ENCODE measurements at places on chromosomes 1 and 21.

DNA sequence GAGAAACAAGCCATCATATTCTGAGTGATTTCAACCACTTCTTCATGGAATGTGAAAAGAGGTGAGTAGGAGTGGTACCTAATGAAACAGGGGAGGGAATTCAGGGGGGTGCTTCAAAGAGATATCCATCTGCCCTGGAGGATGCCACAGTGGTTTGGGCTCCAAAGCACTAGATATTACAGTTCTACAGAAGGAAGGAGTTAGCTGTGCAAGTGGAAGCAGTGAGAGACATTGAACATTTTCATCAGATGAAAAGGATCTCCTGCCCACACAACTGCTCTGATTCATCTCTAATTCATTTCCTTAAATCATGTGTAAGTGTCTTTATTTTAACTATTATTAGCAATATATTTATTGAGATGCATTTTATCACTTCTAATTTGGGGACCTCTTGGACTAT lies 2.8 kb upstream of the RGS5 start:
- DNase-seq: no peak

- DNase-seq: no peak
Measured at GRCh38 chr1:54276617-54277450, 76.9 kb downstream of the MRPL37 start.

- no peak for DNase-seq
Measured at GRCh38 chr1:231420299-231420958, 1.7 kb downstream of the EGLN1 start.

GRCh38 chr1:54110996-54111395 lies 41.8 kb downstream of the CDCP2 start:
- DNase-seq: no peak

DNA sequence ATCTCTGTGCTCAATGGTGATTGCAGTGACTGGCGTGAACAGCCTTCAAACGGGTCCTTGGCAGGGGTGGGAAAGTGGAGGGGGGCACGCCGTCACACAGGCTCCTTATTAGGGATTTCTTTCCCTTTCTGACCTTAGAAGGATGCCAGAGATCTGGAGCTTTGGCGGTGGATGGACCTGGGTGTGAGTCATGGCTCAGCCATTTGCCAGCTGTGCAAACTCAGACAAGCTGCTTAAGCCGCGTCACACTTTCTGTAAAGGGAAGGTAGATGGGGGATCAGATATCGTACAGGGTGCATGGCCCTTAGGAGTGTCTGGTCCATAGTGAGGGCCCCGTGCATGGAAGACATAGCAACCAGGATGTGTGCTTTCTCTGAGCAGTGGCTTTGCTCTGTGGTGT lies 48.3 kb upstream of the C1orf174 start:
- DNase-seq: no peak

DNA sequence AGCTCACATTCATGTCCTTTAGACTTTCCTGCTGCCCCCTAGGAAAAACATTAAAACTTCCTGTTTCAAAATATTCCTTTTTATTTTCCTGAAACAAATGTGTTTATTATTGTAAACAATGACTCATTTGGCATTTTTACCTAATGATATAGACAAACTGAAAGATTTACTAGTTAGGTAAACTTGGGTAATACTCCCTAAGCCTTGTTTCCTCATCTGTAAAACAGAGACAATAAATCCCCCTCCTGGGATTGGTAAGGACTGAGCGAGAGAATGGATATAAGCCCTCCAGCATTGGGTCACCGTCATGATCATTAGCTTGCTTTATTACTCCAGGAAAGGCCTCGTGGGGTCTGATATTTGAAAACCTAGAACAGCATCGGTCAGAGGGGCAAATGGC lies 59.8 kb downstream of the LPAR3 start:
- DNase-seq: no peak

GRCh38 chr1:3179471-3179870 lies 110.5 kb downstream of the PRDM16 start:
- DNase-seq: no peak

- DNase-seq: no peak
Measured at GRCh38 chr1:41361495-41362356, 492 bp downstream of the FOXO6 start.

DNA sequence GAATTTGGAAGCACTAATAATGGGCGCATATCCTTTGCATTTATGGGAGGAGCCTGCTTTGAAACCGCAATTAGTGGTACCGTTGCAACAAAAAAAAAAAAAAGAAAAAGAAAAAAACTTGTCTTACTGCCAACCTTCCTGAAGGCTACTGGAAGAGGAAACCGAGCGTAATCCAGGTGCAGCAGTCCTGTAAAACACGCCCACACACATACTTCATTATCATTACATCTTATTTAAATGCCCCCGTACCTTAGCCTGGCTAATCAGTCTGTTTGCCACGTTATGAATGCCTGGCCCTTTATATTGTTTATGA lies 686 bp upstream of the ZNF281 start:
- DNase-seq: no peak

DNA sequence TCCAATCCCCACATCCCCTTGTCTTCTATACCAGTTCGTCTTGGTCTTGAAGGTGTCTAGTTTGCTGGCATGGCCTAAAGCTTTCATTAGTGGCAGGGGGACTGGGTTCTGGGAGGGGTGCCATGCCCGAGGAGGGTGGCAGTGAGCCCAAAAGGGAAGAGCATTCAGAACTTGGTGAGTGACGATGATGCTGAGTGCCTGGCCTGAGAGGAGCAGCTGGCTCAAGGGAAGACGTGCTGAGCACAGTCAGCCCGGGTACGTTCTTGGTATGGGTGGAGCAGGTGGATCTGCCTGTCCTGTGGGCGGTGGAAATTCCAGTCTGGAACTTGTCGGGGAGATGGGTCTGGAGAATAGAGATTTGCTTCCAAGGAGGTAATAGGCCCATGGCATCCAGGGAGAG lies 4.6 kb downstream of the FDPS start:
- DNase-seq: no peak

DNA sequence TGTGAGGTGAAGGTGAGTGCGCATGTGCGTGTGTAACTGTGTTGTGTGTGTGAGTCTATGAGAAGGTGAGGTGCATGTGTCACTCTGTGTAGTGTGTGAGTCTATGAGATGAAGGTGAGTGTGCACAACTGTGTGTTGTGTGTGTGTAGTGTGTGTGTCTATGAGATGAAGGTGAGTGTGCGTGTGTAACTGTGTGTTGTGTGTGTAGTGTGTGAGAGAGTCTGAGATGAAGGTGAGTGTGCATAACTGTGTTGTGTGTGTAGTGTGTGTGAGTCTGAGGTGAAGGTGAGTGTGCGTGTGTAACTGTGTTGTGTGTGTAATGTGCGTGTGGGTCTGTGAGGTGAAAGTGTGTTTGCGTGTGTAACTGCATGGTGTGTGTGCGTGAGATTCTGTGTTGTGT lies 154.0 kb downstream of the FOXD2 start:
- no peak for DNase-seq

- DNase-seq: no peak
Measured at GRCh38 chr1:169486281-169487051, 722 bp upstream of the SLC19A2 start.

DNA sequence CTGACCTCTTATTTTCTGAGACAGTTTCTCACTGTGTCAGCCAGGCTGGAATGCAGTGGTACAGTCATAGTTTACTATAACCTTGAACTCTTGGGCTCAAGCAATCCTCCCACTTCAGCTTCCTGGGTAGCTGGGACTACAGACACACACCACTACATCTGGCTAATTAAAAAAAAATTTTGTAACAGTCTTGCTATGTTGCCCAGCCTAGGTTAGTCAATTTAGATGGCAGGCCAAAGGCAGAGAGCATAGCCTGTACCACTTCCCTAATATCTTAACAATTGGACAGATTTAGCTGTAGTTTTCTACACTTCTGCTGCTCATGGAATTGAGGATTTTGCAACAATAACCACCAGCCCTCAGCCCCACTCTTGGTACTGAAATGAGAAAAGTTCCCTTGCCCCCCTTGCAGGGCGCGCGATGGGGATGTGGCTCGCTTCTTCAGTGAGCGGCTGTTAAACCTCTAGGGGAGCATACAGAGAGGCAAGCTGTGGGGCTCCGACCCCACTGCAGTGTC lies 34.9 kb upstream of the PTGFRN start:
- DNase-seq: no peak

- no peak for DNase-seq
Measured at GRCh38 chr21:37742532-37742931, 173.7 kb downstream of the KCNJ6 start.

DNA sequence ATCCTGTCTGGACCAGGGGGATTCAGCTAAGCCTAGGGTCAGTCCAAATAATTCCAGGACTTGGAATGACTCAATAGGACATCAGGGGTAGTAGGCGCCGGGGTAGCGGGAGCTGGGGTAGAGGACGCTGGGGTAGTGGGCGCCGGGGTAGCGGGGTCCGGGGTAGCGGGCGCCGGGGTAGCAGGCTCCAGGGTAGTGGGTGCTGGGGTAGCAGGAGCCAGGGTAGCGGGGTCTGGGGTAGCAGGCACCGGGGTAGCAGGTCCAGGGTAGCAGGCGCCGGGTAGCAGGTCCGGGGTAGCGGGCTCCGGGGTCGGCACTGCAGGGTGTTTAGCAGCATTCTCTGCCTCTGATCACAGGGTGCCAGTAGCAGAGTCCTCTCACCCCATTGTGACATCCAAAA lies 248.9 kb downstream of the KCNJ6 start:
- no peak for DNase-seq

DNA sequence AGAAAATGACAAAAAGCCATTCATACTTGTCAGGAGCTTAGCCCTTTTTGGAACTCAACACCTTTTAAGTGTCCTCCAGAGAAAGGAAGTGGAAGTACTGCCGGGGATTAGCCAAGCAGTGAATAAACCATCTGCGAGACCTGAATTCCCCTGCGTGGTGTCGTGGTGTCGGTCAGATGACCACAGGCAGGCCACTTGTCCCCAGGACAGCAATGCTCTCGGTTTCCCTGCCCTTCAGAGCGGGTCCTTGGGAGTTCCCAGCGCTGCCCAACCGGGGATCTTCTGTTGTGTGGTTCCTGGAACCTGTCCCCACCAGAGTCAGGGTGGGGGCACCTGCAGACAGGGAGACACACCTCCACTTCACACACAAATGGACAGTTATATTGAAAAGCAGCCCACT lies 9.2 kb downstream of the GPR157 start:
- no peak for DNase-seq

GRCh38 chr1:53337499-53337898 lies 9.6 kb upstream of the LRP8 start:
- DNase-seq: no peak

- no peak for DNase-seq
Measured at GRCh38 chr1:220882061-220882891, 3.0 kb downstream of the HLX start.

GRCh38 chr1:230970432-230970831 lies 8.2 kb downstream of the TTC13 start:
- DNase-seq: no peak

- DNase-seq: no peak
Measured at GRCh38 chr1:220368352-220369265, 96.4 kb upstream of the RAB3GAP2 start.

DNA sequence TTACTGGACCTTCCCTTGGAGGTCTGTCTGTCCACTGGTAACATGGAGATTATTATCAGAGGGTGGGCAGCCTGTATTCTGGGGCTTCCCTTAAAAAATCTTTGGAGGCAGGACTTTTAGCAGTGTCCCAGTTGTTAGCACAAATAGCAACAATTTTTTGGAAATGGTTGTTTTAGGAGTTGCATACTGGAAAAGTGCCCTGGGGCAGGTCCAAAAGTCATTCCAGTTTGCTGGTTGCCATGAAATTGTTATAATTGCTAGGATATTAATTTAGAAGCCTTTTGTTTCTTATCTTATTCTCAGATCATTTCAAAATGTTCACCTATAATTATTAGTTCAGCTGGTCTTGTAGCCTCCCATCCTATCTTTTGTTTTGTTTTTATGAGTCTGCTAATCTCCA lies 71.0 kb downstream of the PTGS2 start:
- no peak for DNase-seq

DNA sequence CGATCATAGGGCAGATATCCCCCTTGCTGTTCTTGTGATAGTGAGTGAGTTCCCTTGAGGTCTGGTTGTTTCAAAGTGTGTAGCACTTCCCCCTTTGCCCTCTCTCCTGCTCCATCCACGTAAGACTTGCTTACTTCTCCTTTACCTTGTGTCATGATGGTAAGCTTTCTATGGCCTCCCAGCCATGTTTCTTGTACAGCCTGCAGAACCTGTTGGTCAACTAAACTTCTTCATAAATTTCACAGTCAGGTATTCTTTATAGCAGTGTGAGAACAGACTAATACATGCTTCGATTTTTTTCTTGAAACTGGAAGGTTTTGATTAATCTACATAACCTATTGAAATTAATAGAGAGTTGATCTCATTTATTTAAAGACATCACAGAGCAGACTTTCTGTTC lies 302.5 kb upstream of the PBX1 start:
- no peak for DNase-seq

- DNase-seq: no peak
Measured at GRCh38 chr1:233672732-233673131, 58.8 kb downstream of the KCNK1 start.

DNA sequence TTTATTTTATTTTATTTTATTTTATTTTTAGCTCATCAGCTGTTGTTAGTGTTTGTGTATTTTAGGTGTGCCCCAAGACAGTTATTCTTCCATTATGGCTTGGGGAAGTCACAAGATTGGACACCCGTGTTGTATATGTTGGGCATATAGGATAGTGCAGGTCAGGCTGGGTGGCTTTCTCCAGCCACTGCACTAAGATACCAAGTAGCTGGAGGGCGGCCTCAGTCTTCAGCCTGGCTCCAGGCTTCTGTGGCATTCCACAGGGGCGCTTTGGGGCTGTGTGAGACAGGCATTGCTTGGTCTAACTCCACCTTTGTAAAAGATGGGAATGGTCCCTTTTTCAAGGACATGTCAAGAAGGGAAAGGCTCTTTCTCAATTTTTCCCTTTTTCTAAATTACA lies 16.5 kb downstream of the RRP1B start:
- no peak for DNase-seq

DNA sequence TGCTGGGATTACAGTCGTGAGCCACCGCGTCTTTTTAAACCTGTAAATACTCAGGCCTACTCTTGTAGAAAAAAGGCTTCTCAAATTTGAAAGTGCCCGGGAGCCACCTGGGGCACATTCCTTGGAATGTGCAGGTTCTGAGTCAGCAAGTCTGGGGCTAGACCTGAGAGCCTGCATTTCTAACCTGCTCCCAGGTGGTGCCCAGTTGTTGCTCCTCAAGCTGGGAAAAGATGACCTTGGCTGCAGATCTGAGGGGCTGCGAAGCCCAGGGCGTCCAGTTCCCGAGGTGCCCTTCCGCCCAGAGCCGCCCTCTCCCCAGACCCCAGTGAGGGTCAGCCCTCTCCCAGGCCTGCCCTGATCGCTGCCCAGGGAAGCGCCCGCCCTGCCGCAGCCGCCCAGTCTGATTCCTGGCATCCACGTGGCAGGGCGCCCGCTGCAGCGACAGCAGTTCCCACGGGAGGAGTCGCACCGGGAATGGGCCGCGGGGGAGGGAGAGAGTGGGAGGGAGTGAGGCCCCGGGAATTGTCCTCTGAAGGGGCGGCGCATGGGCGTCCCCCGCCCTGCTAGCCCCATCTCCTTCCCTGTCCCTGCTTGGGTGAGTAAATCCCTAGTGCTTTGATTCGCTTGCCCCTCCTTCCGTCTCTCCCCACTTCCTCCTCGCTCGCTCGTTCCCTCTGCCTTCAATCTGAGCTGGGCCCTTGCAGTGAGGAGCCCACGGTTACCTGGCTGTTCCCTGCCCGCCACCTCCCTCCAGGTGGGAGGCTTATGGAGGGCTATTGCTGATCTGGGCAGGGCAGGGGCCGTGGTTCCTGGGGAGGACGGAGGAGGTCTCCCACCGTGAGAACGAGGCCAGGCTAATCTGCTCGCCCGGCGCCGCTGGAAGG lies 18.8 kb upstream of the TENT5B start:
- no peak for DNase-seq

- DNase-seq: no peak
Measured at GRCh38 chr1:236395947-236396664, 2.0 kb downstream of the EDARADD start.

Measured in CD4-positive, alpha-beta T cell treated with Interleukin-15 for 1 hour (primary cell).